ENCODE measurements at places on chromosomes 3 and 15.

DNA sequence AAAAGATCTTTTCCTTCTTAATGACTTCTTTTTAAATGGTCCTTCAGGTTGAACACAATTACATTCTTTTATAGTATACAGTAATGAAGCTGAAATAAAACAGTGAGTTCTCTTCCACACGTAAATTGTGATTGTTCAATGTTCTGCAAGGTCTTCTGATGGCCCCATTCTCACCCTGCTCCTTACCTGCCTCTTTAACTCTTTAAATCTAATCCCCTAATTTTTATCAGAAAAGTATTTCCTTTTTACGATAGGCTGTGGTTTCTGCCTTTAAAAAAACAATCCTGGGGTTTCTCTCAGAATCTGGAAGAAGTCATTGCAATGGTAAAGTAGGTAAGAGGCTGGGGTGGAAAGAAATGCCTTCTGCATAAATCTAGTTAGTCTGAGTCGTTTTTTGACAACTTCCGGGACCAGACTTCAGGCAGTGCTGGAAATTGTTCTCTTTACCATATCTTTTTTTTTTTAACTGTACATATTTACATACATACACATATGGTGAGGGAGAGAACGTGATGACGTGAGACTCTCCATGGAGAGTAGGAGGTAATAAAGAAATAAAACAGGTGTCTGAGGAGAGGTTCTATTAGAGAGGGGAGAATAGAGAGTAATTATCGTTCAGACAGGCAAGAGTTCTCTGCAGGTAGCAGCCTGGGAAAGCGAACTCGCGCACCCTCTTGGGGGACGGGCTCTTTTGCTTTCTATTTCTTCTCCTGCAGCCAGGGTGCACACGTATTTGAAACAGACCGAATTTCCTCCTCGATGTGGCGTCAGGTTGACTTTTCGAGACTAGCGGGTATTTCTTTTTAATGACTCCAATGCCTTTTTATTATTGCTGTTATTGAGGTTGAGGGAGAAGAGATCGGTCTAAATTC is at the start of gene SIDT1:
TSS of gene SIDT1 (plus strand) at position 730 of the 872 bp plus-strand sequence. CDS start 467 bp downstream, outside the sequence.
- DNase-seq: peak; percentile 26

DNA sequence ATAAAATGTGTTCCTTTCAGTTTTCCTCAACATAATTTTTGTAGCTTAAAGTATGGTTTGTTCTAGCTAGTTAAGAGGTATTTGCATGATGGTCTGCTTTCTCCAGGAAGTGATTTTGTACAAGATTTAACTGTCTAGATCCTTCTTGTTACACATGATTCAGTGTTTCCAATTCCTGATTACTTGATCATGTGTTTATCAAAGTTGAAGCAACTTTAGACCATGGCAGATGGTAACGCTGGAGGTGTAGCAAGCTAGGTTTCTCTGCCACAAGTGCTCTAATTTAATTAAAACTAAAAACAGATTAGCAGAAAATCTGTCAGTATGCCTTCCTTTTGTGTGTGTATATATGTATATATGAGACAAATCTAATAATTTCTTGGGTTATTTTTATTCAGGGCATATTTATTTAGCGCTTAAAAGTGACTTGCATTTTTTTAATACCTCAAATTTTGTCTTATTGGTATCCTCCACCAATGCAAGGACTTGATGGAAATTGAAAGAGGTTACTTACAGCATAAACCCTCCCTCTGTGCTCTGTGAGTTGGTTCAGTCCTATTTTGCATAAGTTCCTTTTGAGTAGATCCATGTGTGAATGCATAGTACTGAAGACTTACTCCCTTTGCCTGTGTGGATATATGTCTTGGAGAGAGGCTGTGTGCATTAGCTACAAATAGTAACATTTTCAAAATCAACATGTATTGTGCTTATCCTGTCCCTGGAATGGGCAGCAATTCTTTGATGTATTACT is 157.3 kb upstream of the CGNL1 start:
- DNase-seq: no peak

DNA sequence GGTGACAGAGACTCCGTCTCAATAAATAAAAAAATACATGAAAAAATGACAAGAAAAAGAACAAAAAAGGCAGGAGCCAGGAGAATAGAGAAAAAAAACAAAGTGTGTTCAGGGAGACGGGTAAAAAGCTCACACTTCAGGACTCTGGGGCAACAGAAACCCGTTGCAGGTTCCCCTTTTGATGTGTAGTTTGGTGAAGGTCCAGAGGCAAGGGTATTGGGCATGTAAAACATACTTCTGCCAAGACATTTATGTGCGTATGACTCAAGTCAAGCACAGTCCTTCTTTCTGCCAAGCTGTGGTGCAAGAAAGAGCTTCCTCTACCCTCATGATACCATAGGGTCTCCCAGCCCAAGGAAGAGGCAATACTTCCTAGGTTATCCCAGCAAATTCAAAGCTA is 33.4 kb upstream of the STRIT1 start:
- DNase-seq: no peak

- DNase-seq: no peak
These were observed 10.0 kb downstream of the KIF15 start for GRCh38 chr3:44771424-44772098.

GRCh38 chr3:24440760-24441464 is 53.7 kb downstream of the THRB start:
- DNase-seq: no peak

DNA sequence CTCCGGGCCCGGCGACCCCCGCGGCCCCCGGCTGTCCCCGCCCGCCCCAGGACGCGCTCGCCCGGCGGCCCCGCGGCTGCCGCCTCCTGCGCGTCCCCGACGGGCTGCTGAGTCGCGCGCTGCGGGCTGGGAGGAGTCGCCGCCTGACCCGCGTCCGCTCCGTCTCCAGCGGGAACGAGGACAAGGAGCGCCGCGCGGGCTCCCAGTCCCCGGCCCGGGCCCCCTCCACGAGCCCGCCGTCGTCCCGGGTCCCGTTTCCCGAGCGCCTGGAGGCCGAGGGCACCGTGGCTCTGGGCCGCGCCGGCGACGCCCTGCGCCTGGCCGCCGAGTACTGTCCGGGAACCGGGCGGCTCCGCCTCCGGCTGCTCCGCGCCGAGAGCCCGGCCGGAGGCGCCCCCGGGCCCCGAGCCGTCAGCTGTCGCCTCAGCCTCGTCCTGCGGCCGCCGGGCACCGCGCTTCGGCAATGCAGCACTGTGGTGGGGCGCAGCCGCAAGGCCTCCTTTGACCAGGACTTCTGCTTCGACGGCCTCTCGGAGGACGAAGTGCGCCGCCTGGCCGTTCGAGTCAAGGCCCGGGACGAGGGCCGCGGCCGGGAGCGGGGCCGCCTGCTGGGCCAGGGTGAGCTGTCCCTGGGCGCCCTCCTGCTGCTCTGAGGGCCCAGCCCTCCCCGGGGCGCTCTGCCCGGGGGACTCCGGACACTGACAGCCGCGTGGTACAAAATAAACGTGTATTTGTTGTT is 1.5 kb downstream of the C2CD4A start:
- DNase-seq: peak; percentile 28

GRCh38 chr3:190825386-190826016 is 37.0 kb downstream of the GMNC start:
- DNase-seq: no peak

GRCh38 chr15:100981086-100981485 is 61.9 kb downstream of the LRRK1 start:
- DNase-seq: no peak

DNA sequence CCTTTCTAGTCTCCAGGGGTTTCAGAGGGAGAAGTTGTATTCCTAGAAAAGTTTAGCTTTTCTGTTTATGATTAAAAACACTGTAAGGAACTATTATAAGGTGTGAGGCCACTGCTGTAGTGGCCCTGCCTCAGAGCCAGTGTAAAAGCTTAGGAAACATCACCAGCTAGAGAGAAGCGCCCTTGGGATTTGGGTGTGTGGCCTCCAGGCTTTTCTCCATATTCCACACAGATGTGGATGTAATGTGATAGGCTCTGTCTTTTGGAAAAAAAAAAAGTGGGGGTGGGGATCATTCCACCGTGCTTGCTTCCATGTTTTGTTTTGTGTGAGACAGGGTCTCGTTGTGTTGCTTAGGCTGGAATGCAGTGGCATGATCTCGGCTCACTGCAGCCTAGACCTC is 13.9 kb downstream of the SEC61A1 start:
- DNase-seq: no peak

DNA sequence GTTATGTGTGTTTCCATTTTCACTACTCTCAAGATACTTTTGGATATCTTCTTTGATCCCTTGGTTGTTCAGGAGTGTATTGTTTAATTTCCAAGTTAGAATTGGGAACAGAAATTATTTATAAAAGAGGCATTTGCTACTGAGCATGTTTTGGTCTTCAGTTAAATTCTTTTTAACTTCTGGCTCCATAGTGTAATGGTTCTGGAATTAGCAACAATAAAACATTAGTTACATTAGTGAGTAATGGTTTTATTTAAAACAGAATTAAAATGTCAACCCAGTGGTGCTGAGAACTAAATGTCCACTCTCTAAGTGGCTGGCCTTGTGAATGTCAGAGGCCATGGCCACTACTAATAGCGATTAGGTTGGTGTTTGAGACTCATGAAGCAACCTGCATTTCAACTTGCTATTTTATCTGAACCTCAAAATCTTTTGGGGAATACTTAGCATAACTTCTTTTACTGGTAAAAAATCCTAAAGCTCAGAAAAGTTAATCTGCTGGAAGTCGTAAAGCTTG is 19.5 kb upstream of the MASP1 start:
- DNase-seq: no peak

DNA sequence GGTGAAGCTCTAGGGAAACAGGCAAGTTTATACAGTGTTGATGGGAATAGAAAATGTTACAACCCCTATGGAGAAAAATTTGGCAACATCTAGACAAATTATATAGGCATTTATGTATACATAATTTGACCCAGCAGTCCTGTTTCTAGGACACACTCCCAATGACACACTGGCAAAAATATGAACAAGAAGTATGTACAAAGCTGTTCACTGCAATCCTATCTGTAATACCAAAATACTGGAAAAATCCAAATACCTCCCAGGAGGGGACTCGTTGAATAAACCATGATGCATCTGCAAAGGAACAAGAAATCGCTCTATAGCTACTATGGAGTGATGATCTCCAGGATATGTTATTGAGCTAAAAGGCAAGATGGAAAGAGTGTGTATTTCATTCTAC is 8.5 kb downstream of the BFSP2 start:
- DNase-seq: no peak

DNA sequence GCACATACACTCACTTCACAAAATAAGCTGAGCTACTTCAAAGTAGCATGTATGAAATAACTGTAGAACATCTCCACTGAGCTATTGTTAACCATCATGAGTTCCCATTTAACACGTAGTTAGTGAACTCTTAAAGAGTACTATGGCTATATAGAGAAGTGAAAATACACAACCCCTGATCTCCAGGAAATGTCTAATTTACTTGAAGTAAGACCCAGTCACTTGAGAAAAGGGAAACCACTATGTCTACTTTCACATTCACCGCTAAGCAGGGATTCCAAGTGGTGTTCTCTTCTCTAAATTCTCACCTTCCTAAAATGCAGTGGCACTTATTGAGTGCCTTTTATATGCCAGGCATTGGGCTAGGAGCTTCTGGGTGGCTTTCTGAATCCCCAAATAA is 35.0 kb upstream of the COLQ start:
- no peak for DNase-seq

- peak; percentile 17 for DNase-seq
These were observed 5.3 kb downstream of the CLK3 start for GRCh38 chr15:74620636-74621545.

- no peak for DNase-seq
These were observed 16.0 kb upstream of the SQOR start for GRCh38 chr15:45618813-45619212.

DNA sequence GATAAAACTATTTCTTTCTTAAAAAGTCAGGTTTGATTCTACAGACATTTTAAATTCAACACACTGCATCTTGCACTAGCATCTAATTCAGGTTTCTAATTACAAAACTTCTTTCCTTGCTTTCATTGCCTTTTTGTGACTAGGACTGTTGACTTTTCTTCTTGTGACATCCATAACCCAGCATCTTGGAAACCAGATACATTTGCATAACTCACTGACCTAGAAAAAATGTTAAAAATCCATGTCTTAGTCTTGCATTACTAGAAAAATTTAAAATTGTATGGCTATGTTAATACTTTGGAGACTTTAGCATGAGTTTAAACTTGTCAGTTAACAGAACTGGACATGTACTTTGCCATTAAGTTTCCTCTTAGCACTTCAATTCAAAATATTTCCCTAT is 72.7 kb downstream of the DTWD1 start:
- no peak for DNase-seq

- DNase-seq: no peak
These were observed 27.3 kb upstream of the TGFBR2 start for GRCh38 chr3:30578986-30579579.

GRCh38 chr15:81293728-81294515 is 30.0 kb downstream of the STARD5 start:
- no peak for DNase-seq

GRCh38 chr3:16423947-16424673 is 89.4 kb downstream of the RFTN1 start:
- no peak for DNase-seq

DNA sequence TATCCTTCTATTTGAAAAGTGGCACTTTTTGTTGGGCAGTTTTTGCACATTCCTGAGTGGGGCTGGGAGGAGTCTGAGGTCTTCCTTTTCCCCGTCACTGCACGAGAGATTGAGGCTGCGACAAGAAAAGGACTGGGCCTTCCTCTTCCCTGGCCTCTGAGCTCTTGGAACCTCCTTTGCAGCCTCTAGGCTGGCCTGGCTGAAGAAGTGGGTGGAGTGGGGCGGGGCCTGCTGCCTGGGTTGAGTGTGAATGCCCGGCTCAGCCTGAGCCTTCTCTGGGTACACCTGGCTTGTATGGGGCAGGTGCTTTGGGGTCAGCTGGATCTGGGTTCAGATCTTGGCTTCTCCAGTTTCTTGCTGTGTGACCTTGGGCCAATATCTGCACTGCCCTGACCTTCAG is 43.1 kb downstream of the PLXNA1 start:
- DNase-seq: no peak

GRCh38 chr15:77057072-77057471 is 13.8 kb downstream of the TSPAN3 start:
- no peak for DNase-seq

- no peak for DNase-seq
These were observed 89.0 kb downstream of the IQSEC1 start for GRCh38 chr3:12984023-12984823.

- no peak for DNase-seq
These were observed 29.3 kb downstream of the SCN5A start for GRCh38 chr3:38620236-38620635.

DNA sequence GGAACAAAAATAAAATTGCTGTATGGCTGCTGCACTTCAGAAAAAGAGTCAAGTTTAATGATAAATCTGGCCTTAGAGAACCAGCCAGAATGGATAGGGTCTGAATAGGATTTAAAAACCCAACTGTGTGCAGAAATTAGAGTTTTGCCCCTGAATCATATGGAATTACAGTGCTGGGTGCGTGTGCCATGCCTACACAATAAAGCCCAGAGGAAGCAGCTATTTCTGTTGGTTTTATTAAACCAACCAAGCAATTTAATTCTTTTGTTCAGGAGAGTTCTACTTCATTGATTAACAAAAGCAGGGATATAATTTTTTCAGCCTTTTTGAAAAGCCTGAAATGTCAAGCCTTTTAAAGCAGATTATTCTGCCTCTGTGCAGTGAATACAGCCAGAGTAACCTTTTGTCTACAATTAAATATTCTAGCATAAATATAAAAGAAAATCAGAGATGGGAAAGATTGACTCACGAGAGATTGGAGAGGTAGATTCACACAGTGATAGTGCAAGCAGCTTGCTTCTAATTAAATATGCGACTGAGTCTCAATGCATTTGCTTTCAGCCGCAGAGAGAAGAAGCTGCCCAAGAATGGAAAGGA is 66.7 kb upstream of the DNAJC19 start:
- no peak for DNase-seq

All from NCI-H1930 (cell line).